Posterior vena cava (tissue), 2 donors: ENCODE measurements at places on chromosomes 4 and X.

GRCh38 chrX:43564953-43565352 is 91.1 kb upstream of the MAOA start:
- no peak for DNase-seq

- no peak for DNase-seq
These were observed 81.0 kb downstream of the SORBS2 start for GRCh38 chr4:185730849-185731608.

- no peak for DNase-seq
These were observed 13.5 kb upstream of the CDKN2AIP start for GRCh38 chr4:183430994-183431347.

DNA sequence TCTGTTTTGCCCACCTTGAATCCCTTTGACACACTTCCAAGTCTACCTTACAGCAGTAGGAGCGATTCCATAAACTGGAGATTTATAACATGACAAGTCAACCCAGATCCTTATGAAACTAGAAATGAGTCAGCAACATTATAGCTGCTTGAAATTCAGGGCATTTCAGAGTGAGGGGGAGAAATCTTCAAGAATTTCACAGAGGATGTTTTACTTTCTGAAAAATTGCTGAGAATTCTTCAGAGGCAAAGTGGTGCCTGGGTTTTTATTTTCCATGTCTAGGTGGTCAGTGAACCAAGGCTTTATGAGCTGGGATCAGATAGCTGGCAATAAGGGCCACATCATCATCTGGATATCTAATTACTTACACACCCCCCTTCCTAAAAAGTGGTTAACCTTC is 119.8 kb downstream of the PPARGC1A start:
- no peak for DNase-seq

- DNase-seq: no peak
These were observed 123.0 kb upstream of the TLR3 start for GRCh38 chr4:185945906-185946305.

DNA sequence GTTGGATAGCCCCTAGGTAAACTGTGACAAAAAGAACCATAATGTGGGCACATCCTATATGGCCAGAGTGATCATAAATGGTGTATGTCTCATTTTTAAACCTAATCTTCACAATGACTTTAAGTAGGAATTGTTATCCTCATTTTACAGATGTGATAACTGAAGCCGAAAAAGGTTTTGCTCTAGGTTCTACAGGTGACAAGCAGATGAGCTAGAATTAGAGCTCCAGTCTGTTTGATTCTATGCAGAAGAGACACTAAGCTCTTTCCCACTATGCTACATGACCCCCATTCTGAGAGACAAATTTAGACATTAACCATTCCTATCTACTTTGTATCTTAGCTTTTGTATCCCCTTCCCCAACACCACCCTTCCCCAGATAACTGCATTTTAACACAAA is 2.0 kb downstream of the AREG start:
- no peak for DNase-seq

GRCh38 chrX:137574784-137575293 is 8.9 kb downstream of the ZIC3 start:
- no peak for DNase-seq

- DNase-seq: no peak
These were observed 12.9 kb downstream of the GPRIN3 start for GRCh38 chr4:89294573-89295269.

GRCh38 chr4:118772081-118772766 is 63.7 kb downstream of the SEC24D start:
- no peak for DNase-seq

- DNase-seq: no peak
These were observed 124.4 kb downstream of the CHRDL1 start for GRCh38 chrX:110671068-110671803.

GRCh38 chrX:153667956-153668396 is 5.6 kb downstream of the PNCK start:
- peak; percentile 96 for DNase-seq

GRCh38 chrX:47687263-47687662 is 28.3 kb upstream of the UXT start:
- no peak for DNase-seq

DNA sequence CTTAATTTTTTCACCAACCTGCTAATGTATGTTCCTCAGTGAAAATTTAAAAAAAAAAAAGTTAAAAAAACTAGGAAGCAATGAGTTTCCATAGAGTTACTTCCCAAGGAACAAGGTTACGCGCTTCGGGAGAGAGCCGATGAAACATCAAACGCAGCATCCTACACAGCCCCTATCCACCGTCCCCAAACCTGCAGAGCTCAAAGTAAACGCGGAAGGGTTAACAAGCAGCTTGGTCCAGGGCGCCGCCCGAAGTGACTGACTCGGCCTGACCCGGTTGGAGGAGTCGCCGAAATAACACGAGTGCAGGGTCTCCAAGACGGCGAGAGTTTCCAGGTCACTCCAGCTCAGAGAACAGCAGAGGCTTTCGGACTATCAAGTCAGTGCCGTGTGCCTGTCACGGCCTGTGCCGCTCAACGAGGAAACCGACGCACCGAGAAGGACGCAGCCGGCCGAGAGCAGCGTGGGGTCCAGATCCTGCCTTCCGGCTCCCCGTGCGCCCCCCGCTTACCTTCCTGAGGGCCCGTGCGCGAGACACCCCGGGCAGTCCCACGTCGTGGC is 512 bp downstream of the NOP14 start:
- DNase-seq: no peak

GRCh38 chr4:40825014-40825838 is 75.5 kb downstream of the NSUN7 start:
- DNase-seq: no peak

- DNase-seq: no peak
These were observed 12.8 kb downstream of the THAP9 start for GRCh38 chr4:82913305-82913704.

DNA sequence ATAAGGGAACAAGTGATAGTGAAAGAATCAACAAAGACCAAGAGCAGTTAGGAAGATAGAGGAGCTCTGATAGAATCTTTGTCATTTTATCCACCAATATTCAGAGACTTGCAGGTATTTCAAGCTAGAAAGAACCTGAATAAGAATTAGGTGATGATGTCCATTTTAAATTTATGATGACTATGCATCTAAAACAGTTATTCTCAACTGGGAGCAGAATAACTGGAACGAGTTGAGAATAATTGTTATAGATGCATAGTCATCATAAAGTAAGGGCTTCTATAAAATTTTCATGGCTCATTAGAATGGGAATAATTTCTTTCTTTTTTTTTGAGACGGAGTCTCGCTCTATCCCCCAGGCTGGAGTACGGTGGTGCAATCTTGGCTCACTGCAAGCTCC is 5.8 kb downstream of the OCIAD1 start:
- DNase-seq: no peak

DNA sequence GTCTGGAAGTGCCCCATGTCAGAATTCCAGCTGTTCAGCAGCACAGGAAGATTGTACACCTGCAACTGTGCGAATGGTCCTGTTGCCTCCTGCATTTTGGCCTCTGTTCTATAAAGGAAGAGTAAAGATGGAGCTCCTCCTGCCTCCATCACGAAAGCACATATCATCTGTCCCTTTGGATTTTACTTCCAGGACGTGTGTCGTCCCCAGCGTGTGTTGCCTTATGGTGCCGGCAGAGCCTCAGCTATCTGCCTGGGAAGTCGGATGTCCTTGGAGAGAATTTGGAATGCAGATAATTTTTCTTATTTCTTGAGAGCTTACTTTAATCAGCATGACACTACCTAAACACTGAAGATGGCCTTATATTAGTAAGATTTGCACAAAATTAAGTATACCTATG is 97.7 kb downstream of the GATB start:
- DNase-seq: no peak

GRCh38 chr4:35760807-35761206 is 483.5 kb downstream of the ARAP2 start:
- DNase-seq: no peak

- DNase-seq: no peak
These were observed 87.2 kb downstream of the HPRT1 start for GRCh38 chrX:134547047-134547679.

DNA sequence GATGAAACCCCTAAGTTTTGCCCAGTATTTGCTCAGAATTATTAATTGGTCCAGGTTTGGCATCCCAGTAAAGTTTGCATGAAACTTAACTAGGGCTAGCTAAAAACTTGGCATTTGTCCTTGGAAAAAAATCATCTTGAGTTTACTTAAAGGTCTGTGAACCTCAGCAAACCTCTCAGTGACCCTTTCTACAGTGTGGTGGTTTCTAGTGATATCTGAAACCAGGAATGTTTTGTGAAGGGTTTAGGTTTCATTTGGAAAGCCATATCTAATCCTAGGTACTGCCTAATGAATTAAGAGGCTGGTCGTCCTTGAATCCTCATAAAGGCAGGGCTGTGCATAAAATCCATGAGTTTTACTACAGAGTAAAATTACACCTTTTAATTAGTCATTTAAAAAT is 218.5 kb upstream of the ANKRD50 start:
- no peak for DNase-seq

- no peak for DNase-seq
These were observed 2162.1 kb upstream of the TENM3 start for GRCh38 chr4:180081072-180081471.

- no peak for DNase-seq
These were observed 20.1 kb upstream of the CD99 start for GRCh38 chrX:2670978-2671377.

DNA sequence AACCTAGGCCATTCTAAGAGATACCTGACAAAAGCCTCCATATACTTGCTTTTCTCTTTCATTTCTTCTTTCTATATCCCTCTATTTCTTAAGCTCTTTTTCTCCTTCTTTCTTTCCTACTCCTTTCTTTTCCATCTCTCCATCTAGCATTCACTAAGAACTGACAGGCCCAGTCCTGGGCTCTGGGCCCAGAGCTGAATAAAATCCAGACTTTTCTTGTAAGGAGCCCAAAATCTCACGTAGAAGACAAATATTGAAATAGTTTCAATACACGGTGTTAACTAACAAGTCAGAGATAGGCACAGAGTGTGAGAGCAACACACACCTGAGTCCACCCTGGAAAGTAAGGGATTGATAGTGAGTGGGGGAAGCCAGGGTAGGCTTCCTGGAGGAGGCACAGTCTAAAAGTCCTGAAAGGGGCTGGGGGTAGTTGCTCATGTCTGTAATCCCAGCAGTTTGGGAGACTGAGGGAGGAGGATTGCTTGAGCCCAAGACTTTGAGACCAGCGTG is 73.2 kb upstream of the EFNB1 start:
- no peak for DNase-seq

DNA sequence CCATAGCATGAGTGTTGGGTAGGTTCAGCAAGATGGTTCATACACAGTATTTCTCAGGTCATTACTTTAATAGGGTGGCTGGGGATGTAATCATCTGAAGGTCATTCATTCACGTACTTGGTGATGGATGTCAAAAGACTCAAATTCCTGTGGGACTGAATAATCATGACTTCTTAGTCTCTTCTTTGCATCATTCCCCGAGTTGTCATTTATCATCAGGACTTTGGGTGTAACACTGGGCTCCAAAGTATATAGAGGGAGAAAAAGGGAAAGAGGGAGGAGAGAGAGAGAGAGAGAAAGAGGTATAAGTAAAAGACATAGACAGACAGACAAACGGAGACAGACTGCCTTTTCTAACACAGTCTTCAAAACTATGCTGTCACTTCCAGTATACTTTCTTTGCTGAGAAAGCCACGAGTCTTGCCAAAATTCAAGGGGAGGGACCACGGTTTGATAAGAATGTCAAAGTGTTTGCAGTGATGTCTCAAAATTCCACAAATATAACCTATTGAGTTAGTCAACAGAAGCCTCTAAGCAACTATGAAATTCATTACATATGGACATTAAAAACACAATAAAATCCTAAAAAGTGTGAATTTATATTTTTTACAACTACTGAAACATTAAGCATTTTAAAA is 55.9 kb downstream of the UGT2A3 start:
- DNase-seq: no peak

GRCh38 chr4:102589743-102590142 is 88.6 kb downstream of the NFKB1 start:
- no peak for DNase-seq

DNA sequence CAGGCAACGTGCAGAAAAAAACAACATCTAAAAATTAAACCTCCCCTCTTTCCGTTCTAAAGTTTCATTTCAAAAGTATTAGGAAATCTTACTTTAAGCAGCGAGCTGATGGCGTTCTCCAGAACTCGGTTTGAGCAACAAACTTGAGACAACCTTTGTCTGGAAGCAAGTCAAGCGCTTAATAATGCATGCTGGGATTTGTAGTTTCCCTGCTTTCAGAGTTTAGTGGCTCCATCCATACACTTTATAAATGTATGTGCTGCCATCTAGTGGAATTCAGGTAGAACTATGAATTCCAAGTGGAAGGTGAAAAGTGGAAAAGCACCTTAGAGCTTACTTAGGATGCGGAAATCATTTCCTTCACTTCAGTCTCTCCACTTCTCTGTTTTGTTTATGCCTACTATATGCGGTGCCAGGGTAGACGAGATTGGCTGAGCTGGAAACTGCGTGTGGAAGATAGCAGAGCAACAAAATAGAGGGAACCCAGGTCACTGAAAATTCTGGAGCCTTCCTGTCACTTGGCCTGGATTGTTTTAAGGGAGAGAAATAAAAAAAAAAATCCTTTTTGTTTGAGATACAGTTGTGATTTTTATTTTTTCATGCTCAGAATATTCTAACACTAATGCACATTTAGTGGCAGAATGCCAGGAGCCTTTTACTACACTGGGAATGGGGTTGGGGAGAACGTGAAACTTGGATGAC is at the start of gene BDH2:
BDH2 (minus strand) TSS at position 144 of the 702 bp plus-strand sequence. CDS start 3,580 bp downstream, outside the sequence.
- DNase-seq: no peak

DNA sequence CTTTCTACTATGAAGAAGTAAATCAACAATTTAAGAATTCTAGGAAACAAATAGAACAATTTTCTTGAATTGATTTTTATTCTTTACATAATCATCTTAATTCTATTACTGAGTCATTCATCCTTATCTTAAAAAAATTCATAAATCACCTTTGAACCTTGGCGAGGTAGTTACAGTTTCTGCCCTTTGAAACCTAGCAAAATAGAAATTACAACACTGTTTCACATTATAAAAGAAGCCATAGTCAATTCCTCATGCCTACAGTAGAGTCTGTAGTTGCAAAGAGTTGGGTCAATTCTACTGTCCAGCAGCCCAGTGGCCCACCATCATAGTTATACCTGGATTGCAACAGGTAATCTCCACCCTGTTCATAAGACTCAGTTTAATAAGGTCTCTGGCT is 7.3 kb downstream of the SMIM31 start:
- DNase-seq: no peak

DNA sequence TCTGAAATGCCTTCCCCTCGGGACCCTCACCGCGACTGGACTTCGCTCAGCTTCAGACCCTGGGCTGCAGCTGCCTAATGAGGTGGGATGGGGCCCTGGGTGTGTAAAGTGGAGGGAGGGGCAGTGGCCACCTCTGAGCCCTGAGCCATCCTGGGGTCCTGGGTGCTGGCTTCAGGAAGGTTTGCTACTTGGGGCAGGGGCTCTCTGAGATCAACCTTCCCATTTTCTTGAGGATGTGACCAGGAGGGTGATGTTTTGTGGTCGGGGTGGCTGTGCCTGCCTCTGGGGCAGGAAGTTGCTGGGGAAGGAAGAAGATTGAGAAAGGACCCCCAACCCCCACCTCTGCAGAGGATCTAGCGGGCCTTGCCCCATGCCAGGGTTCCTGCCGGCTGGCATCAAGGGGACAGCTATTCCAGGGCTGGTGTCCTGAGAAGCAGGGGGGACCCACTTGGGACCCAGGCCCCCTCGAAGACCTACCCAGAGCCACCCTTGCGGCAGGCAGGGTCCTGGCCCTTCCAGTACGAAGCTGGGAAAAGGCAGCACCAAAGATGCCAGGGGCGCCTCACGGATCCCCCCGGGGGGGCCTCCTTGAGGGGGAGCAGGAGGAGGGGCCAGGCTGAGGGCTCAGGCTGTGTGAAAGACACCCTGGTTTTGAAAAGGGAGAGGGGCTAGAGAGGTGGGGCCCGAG is 6.5 kb downstream of the SH3BP2 start:
- peak; percentile 80 for DNase-seq

- no peak for DNase-seq
These were observed 309.2 kb downstream of the EVC2 start for GRCh38 chr4:5399124-5399523.
